ENCODE measurements at places on chromosomes 2 and 18.
A peak's percentile ranks its signal among the peaks of the same experiment; 100 is the strongest.

DNA sequence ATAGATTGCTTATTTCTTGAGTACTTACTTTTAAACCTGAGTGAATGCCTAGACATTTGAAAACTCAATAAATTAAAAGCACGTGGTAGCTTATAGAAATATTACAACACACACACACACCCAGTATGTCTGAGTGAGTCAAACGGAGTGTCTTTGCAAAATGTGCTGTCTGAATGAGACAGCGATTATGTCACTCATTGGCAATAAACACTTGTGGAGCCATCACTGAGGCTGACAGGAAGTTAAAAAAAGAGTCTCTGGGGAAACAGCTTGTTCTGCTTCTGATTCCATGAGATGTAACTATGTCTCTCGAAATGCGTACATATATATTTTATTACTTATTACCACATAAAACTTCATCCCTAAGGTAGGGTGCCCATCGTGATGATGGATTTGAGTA is 22.3 kb upstream of the VPS4B start:
- no peak for DNase-seq

GRCh38 chr2:119291588-119292167 is 68.0 kb downstream of the STEAP3 start:
- no peak for DNase-seq

DNA sequence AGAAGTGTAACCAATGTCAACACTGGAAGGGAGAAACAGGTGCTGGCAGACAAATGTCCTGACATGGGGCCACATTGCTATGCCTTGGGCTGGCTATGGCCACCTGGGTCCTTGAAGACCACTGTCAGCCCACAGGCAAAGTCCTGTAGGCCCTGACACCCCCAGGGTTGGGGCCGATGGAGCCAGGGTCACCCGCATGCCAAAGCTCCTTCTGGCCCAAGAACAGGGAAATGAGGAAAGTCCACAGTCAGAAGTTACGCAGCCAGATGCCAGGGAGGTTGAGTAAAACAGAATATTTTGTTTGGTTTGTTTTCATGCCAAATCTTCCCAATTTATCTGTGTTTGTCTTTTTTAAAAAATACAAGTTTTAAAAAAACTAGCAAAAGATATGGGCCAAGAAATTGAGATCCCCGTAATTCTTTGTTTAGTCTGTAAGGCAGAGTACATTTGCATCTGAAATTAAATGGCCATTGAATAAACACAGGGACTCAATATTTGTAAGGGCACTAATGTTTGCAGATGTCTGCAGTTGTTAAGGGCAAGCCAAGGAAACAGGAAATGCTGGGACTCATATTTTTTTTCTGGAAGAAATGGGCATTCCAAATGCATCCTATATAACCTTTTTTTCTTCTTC is 186.4 kb downstream of the FAM210A start:
- DNase-seq: no peak

DNA sequence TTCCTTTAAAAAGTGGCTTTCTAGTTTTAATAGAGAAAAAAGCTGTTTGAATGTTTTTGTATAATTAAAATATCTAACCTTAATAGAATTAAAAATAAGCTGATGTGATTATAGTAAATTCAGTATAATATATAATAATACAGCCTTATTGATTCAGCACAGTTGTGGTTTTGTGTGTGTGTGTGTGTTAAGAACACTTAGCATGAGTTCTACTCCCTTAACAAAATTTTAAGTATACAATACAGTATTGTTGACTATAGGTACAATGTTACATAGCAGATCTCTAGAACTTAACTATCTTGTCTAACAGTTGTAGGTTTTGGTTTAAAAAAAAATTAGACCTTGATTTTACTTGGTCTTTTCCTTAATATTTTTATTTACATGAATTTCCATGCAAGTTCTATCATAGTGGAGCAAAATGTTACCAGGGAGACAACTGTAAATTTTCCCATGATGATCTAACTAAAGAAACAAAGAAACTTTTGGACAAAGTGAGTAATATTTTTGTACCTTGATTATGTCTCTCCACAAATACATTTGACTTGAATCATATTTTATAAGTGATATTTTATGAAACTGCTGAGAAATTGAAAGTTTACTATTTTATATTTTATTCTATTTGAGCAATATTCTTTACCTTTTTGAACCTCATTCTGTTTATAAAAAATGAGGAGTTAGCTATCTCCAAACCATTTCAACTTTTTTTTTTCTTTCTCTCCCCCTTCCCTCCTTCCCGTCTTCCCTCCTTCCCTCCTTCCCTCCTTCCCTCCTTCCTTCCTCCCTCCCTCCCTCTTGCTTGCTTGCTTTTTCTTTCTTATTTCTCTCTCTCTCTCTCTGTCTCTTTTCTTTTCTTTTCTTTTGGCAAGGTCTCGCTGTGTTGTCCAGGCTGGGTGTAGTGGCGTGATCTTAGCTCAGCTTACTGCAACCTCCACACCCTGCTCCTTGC is 46.3 kb downstream of the ZC3H6 start:
- DNase-seq: no peak

DNA sequence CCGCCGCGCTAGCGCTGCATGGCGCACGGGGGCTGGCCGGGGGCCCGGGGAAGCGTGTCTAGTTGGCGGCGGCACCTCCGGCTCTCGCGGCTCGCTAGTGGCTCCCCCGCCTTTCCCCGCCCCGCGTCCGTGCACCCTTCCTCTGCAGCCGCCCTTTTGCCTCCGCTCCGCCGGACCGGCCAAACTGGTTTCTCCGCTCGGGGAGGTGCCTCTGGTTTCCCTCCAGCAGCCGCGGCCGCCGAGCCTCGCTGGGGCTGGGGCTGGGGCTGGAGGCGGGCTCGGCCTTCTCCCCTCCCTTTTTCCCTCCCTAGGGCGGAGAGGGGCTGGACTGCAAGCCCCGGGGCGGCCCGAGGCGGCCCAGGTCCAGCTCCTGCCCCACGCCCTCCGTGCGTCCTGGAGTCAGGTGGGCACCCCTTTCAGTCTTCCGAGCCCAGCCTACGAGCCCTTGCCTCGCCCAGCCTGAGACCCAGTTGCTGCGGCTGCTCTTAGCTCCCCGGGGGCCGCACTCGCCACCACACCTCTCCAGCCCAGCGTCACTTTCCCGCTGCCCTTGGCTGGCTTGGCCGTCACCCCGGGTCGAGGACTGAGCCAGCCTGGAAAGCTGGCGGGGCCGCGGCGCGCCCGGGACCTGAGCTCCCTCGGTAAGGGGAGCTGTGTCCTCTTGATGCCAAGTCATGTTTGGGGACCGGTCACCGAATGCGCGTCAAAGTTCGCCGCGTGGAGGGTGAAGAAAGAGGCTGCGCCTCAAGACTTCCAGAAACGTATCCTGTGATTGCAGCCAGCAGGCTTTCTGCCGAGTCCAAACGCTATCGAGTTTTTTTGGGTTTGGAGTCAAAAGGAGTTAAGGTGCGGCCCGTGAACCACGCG is at the start of gene ATP8B1:
ATP8B1 (minus strand) TSS at position 213 of the 867 bp plus-strand sequence. CDS start 71,508 bp downstream, outside the sequence.
- DNase-seq: no peak

DNA sequence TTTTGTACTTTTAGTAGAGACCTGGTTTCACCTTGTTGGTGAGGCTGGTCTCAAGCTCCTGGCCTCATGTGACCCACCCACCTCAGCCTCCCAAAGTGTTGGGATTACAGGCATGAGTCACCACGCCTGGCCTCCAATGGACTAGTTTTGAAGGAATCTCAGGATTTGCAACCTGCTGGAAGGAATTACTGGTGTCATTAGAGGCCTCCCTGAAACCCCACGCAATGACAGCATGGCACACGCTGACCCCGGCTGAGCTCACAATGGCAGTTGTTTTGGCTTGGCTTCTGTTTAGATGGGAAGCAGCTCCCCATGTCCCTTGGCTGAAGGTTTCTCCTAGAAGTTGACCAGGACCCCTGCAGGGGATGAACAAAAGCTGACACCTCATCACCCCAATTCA is 23.1 kb upstream of the COPS8 start:
- DNase-seq: no peak

GRCh38 chr2:161136696-161137324 is 23.4 kb upstream of the TANK start:
- peak; percentile 66 for DNase-seq

DNA sequence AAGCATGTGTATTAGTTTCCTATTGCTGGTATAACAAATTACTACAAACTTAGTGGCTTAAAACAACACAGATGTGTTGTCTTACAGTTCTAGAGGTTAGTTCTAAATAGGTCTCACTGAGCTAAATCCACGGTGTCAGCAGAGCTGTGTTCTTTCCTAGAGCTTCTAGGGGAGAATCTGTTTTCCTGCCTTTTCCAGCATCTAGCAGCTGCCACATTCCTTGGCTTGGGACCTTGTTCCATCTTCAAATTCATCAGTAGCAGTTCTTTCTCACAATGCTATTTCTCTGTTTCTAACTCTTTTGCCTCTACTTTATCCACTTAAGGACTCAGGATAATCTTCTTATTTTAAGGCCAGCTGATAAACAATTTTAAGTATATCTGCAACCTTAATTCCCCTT is 32.2 kb upstream of the CREB1 start:
- DNase-seq: no peak

DNA sequence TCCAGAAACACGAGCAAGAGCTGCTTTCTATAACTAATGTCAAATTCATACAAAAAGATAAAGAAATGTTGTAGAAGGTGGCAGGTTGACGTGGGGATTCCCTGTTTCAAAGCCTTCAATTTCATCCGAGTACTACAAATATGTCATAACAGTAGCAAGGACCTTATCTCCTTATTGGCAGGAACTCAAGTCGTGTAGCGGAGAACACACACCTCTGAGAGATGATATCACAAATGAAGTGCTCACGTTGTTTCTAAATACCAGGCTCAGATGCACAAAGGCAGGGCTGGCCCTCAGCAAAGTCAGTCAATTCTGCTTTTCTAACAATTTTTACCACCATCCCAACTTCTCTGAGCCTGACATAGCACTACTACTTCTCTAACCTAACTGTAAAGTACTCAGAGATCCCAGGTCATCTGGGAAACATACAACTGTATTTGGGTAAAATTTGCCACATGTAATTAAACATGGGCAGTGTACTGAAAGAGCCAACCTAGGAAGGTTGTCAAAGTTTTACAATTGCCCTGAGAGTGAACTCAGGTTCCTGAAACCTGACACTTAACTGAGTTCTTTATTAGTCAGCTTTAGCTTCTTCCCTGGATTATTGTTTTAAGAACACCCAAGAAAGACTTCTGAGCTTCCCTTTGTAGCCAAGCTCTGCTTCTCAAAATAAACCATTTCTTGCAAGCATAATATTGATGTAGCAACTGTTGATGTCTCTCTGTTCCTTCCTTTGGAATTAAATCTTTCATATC is 813.7 kb upstream of the ACVR2A start:
- DNase-seq: no peak

- DNase-seq: no peak
Measured at GRCh38 chr2:69641887-69642708, 1.4 kb downstream of the AAK1 start.

GRCh38 chr18:2002151-2002550 is 569.2 kb downstream of the METTL4 start:
- no peak for DNase-seq

GRCh38 chr2:4895371-4895770 is 796.8 kb upstream of the SOX11 start:
- DNase-seq: no peak

DNA sequence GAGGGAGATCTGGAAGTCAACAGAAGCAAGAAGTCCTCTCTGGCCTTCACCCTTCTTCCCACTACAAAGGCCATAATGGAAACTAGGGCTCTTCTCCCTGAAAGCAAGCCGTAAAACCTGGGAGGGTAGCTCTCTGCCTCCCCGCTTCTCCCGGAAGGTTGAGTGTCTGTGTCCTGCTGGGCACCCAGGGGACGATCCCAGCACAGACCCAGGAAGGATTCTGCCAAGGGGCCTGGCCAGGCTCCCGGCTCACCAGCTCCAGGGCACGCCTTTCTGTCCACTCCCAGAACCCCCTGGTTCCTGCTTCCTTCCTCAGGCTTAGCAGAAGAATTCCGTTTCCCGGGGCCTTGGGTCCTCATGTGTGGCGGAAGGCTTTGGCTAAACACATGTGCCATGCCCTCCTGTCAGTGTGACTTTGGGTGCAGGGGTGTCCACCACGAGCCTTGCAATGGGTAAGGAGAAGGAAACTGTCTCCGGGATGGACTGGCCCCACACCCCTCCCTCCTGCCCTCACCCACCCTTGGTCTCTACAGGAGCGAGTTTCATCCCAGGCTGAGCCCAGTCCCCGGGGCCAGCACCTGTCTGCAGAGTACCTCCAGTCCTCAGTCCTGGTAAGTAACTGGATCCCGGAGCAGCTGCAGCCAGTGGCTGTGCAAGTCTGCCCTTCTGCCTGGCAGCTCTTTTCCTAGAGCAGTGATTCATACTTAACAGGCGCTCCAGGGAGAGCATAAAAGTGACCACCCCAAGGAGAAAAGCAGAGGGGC is 135.8 kb downstream of the TPO start:
- no peak for DNase-seq

DNA sequence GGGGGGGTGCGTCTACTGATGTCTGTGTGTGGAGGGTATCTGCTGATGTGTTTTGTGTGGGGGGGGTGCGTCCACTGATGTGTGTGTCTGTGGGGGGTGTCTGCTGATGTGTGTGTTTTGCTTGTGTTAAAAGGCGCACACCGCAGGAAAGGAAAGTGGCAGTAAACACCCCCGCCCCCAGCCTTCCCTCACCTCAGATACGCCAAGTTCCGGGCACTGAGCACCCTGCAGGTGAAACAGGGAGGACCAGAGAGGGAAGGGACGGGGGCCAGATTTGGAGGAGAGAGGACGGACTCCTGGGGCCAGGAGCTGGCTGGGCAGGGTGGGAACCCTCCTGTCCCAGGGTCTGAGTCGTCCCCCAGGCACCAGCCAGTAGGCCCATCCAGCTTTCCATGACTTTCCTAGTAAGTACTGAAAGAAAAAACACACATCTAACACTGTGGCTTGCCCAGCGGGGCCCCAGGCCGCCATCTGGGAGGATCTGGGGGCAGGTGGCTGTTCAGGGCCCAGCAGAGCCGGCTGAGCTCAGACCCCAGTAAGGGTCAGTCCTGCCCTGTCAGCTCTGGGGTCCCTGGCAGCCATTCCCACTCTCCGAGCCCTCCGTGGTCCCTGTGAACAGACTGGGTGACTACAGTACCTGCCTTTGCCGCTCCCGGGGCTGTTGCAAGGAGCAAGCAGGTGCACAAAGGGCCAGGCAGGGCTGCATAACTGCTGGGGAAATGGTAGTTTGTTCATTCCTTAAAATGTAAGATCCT is 126.9 kb downstream of the NFATC1 start:
- peak; percentile 67 for DNase-seq

DNA sequence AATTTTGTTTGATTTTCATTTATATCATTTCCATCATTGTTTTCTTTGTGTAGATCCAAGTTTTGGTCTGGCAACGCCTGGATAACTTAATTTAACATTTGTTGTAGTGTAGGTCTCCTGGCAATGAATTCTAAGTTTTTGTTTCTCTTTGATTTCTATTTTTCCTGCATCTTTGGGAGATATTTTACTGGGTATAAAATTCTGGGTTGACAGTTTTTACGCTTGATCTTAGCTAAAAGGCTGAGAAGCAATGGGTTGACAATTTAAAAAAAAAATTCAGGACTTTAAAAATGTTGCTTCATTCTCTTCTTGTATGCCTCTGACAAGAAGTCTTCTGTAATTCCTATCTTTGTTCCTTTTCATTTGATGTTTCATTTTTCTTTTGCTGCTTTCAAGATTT is 8.6 kb downstream of the LYPD6B start:
- DNase-seq: no peak

DNA sequence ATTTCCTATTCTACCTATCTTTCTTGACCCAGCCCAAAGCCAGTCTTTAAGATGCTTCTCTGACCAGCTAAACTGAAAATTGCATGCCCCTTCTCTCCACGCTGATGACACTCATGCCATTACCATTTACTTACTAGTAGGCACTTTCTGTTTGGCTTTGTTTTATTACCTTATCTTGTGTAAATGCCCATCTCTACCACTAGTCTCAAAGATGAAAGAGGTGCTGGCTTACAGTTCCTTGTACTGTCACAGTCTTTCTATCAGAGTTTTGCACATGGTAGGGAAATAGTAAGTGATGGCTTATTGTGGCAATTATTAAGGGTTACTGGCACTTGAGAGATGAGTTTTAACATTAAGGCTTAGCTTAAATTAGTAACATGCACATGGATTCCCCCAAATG is 352.1 kb downstream of the RBM43 start:
- DNase-seq: no peak

Measured in CD4-positive, alpha-beta T cell treated with Interleukin-6 at 100 ng/mL for 8 hours (primary cell).